ENCODE measurements at places on chromosomes 1 and 21.

- no peak for DNase-seq
Observed at GRCh38 chr21:46532080-46532479, 72.8 kb downstream of the S100B start.

GRCh38 chr1:201341377-201341776 is 36.1 kb downstream of the TNNT2 start:
- DNase-seq = no peak

DNA sequence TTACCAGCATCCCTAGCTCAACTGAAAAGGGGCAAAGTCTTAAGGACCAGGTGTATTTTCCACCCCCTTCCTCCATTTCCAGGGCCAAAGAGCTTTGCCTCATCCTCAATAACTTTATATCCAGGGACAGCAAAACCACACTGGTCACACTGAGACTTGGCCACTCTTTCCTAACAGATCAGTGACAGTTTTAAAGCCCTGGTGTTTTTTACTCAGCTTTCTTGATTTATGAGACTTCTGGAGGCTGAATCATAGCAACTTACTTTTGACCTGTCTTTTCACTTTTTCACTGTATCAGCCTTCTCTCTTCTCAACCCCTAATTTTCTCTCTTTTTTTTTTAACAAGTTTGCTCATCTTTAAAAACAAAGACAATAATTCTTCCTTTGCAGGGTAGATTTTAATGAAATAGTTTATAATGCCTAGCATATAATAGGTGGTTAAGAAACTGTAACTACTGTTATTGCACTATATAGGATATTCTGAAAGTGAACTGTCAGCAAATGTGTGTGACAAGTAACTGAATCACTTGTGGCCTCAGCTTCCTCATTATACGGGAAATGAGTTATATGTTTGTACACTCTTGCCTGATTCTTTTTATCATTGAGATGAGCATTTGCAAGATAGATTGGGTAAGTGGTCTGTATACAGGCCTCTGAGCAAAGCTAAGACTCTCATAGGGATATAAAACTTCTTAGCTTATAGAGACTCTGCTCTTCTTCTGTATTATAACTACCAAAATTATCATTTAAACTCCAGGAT is 19.7 kb upstream of the DYNLT5 start:
- DNase-seq = no peak

- no peak for DNase-seq
Observed at GRCh38 chr1:106975944-106976343, 80.5 kb upstream of the PRMT6 start.

DNA sequence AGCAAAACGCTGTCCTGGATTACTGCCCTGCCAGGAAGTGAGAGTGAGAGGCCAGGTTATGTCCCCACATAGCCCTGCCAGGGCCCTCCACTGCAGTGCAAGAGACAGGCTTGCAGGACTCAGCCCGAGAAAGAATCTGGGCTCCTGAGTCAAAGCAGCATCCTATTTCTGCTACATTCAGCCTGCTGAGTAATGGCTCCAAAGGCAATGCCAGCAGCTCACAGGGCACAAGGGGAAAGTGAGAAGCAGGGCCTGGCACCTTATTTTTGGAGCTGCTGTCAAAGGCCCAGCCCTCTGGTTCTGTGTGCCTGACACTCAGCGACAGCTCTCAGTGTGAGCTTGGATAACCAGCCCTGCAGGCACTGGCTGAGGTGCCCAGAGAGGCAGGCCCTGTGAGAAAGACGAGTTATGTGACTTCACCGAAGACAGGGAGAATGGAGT is 83.9 kb downstream of the DTL start:
- no peak for DNase-seq

DNA sequence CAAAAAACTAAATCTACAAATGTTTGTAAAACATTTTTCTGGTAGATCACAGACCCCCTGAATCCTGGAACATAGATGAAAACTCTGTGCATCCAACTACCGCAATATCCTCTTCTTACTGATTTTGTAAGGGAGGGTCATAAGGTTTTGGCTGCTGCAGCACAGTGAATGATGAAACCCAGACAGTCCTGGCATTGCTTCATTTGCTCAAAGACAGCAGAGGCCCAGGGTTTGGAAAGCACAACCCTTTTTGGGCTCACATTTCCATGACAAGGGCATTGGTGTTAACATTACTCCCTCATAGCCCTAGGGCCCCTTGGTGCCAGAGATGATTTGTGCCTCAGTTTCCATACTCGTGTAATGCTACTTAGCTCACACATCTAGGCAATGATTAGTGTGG is 51.2 kb downstream of the PLXNA2 start:
- DNase-seq = no peak

DNA sequence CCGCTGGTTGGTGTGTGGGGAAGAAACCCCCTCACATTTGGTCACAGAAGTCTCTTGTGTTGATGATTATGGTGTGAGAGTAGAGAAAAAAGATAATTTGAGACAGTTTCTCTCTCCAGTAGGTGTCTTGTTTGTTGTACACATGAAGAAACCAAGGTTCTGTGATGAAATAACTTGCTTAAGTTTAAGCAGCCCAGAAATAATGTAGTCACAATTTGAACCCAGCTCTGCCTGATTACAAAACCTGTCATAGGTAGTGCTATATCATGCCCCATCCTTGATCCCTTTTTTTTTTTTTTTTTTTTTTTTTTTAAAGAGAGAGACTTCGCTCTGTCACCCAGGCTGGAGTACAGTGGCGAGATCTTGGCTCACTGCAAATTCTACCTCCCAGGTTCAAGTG is 4.9 kb downstream of the MFN2 start:
- no peak for DNase-seq

DNA sequence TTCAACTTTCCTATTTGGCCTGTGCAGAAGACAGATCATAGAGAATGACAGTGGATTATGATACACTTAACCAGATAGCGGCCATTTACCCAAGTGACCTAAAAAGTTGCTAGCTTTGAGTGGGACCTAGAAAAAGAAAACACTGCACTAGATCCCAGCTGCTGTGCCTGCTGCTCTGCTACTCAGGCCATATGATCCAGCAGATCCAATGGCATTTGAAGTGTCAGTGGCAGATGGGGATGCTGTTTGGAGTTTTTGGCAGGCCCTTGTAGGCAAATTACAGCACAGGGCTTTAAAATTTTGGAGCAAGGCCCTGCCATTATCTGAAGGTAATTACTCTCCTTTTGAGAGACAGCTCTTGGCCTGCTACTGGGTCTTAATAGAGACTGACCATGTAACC is 74.0 kb upstream of the KCNE2 start:
- DNase-seq = no peak

GRCh38 chr1:157135646-157136045 is 2.5 kb downstream of the ETV3 start:
- no peak for DNase-seq

DNA sequence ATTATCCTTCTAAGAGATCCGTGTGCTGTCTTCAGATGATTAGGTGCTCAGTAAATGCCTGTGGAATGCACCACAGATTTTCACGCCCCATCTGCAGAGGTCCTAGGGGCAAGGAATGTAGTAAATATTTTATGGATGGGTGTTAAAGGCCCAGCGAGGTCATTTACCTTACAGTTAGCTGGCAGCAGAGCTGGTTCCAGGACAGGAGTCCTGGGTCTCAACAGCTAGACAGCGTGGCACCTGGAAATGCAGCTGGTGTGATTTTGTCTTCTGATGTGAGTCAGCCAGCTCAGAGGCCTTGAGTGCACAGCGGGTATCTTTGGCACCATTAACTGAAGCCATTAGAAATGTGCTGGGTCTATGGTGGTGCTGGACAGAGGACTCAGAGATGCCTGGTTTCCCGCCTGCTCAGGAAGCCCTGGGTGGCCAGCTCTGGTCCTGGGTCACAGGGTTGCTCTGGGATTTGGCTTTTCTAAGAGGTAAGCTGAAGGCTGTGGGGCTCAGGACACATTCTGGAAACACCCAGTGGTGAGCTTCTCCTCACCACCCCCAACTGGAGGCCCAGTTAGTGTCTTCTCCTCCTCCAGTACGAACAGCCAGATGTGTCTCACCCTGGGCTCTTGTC is 65.5 kb downstream of the DDX20 start:
- no peak for DNase-seq

- DNase-seq = no peak
Observed at GRCh38 chr1:10943991-10944730, 68.3 kb upstream of the TARDBP start.

DNA sequence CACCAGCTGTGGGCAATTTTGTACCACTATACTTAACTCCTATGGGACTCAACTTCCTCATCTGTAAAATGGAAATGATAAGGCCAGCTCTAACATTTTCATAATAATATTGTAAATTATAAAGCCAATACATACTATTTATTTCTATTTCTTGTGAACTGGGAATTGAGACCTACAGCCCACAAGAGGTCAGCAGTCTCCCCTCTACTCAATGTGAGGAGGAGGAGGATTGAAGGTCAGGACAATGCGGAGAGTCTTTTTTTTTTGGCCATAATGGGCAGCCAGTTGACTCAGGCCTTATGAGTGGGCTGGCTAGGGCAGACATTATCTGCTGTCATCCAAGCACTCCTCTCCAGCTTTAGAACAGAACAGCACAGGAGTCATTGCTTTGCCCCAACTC is 90.5 kb downstream of the NUF2 start:
- DNase-seq = no peak

All from stimulated activated CD8-positive, alpha-beta memory T cell treated with anti-CD3 and anti-CD28 coated beads, Interleukin-15, amount 100 ng/mL, for 24 hours (primary cell).